ENCODE measurements at places on chromosomes 2 and 18. TPM values are rescaled to one million over a fixed set of nuclear protein-coding genes. Genes with fewer than 3 reads are reported as not detected.
A peak's percentile ranks its signal among the peaks of the same experiment; 100 is the strongest.

DNA sequence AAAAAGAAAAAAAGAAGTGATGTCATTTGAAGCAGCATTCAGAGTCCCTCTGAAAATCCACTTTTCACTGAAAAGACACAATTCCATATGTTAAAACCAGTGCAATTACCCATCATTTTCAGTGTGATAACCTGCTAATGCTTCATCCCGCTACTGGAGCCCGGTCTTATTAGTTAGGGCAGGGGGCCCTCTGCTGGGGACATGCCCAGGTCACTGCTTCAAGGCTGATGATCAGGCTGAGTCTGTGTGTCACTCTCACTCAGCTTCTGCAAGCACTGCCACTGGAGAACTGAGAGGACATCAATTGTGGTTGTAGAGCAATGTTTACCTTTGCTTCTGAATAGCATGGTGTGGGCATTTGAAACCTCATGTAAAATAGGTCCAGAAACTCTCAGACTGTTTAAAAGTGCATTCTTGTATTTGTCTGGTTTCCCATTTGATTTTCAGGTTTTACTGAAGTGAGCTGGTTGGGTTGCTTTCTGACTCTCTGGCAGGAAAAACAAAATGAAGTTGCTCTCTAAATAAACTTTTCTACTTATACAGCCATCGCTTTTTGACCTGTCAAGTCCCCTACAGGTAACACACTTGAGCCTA is 49.2 kb upstream of the NXPH2 start:
- H3K27ac ChIP-seq, result no peak overlapping the region
- no peaks in the 10 kb centered on the region for H3K36me3 ChIP-seq
- no peaks in the 10 kb centered on the region for H3K27me3 ChIP-seq

Gene CCDC148
- 0.42 TPM for polyA plus RNA-seq

DNA sequence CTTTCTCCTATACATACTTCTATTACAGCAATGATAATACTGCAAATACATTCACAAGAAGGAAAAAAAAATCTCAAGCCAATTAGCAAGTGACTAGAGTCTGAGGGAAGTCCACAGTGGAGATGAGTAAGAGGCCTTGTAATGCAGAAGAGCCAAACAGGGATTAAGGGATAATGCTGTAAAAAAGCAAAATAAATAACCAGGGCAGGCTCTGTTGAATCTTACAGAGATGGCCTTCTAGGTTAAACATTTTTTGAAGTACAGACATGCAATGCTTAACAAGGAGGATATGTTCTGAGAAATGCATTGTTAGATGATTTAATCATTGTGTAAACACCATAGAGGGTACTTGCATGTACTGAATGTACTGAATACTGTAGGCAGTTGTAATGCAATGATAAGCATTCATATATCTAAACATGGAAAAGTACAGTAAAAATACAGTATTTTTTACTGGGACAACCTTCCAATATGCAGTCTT is 122.1 kb upstream of the RMDN2 start:
- no peaks in the 10 kb centered on the region for H3K4me1 ChIP-seq
- no peak for DNase-seq
- H3K27ac ChIP-seq, result no peak overlapping the region

- H3K4me3 ChIP-seq, result no peak overlapping the region
- no peak for DNase-seq
- no peaks in the 10 kb centered on the region for H3K27me3 ChIP-seq
- peaks cover 6% of the 10 kb centered on the region for H3K4me1 ChIP-seq
- no peak overlapping the region for H3K27ac ChIP-seq
- H3K36me3 ChIP-seq, result peaks cover 14% of the 10 kb centered on the region
Measured at GRCh38 chr18:671405-671804, 14.0 kb downstream of the TYMS start.

Gene SERPINB2
- polyA plus RNA-seq, result 0.02 TPM

- peak overlapping the region; percentile 63 for H3K4me3 ChIP-seq
- H3K36me3 ChIP-seq, result no peaks in the 10 kb centered on the region
- H3K27ac ChIP-seq, result peak overlapping the region; percentile 60
- no peak for DNase-seq
Measured at GRCh38 chr2:27088634-27089033, 2.1 kb downstream of the KHK start.

- peak overlapping the region; percentile 71 for H3K4me3 ChIP-seq
- H3K36me3 ChIP-seq, result no peaks in the 10 kb centered on the region
- peak overlapping the region; percentile 100 for H3K27ac ChIP-seq
- no peaks in the 10 kb centered on the region for H3K27me3 ChIP-seq
- DNase-seq, result peak; percentile 58
Measured at GRCh38 chr18:48952287-48953103, 1.7 kb upstream of the SMAD7 start.

- DNase-seq, result no peak
- peaks cover 38% of the 10 kb centered on the region for H3K36me3 ChIP-seq
- H3K4me1 ChIP-seq, result no peaks in the 10 kb centered on the region
- no peaks in the 10 kb centered on the region for H3K27me3 ChIP-seq
- H3K27ac ChIP-seq, result no peak overlapping the region
Measured at GRCh38 chr2:232761301-232761907, 15.0 kb downstream of the KCNJ13 start.

DNA sequence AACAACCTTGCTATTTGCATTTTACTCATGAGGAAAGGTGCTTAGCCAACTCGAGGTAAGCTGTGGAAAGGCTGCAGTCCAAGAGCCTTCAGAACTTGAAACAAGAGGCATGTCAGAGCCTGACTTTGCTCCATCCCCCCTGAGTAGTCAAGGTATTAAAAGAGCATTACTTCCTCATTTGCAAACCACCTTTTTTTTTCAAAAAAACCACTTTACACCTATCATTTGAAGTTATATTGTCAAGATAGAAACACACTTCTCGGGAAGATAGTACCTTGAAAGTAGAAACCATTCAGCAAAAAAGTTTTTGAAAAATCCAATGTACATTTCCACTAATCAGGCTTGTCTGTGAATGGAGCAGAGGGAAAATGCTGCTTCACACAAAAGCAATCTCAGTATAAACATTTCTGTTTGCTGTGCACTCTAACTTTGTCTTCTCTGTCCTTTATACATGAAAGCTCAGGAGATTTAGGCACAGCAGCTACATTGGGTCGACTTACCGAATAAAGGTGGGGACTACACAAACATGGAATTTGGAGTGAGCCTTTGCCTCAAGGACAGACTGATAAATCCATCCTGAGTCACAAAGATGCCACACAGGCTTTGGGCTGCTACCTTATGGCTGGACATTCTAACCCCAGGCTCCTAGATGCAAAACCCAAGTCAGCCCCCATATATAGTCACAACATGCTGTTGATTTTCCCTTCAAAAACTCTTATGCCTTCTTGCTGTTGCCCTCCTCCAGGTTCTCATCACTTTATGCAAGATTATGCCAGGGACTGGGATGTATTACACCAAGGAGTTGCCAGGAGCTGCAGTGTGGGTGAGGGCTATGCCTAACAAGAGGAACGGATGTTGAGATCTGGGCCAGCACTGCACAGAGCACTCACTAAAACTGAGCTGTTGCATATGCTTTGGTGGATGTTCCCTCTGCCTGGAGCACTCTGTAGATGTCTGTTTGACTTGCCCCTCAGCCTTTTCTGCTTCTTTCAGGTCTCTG is 41.4 kb upstream of the EML4 start:
- no peak for DNase-seq
- H3K4me1 ChIP-seq, result peaks cover 1% of the 10 kb centered on the region
- H3K27ac ChIP-seq, result peak overlapping the region; percentile 44
- no peaks in the 10 kb centered on the region for H3K27me3 ChIP-seq
- no peaks in the 10 kb centered on the region for H3K36me3 ChIP-seq

- peak overlapping the region; percentile 53 for H3K27ac ChIP-seq
- DNase-seq, result no peak
- peaks cover 5% of the 10 kb centered on the region for H3K4me1 ChIP-seq
- H3K4me3 ChIP-seq, result no peak overlapping the region
- no peaks in the 10 kb centered on the region for H3K36me3 ChIP-seq
Measured at GRCh38 chr2:142445551-142446072, 314.8 kb upstream of the LRP1B start.

GRCh38 chr18:56678836-56679565 is 27.8 kb downstream of the WDR7 start:
- no peaks in the 10 kb centered on the region for H3K4me1 ChIP-seq
- no peak for DNase-seq
- H3K27me3 ChIP-seq, result no peaks in the 10 kb centered on the region
- H3K27ac ChIP-seq, result no peak overlapping the region
- H3K36me3 ChIP-seq, result peaks cover 4% of the 10 kb centered on the region

- H3K4me3 ChIP-seq, result no peak overlapping the region
- no peaks in the 10 kb centered on the region for H3K36me3 ChIP-seq
- DNase-seq, result no peak
- no peaks in the 10 kb centered on the region for H3K27me3 ChIP-seq
Measured at GRCh38 chr2:239199041-239199768, 201.6 kb downstream of the HDAC4 start.

Gene STON1
- 1.1 TPM for polyA plus RNA-seq

DNA sequence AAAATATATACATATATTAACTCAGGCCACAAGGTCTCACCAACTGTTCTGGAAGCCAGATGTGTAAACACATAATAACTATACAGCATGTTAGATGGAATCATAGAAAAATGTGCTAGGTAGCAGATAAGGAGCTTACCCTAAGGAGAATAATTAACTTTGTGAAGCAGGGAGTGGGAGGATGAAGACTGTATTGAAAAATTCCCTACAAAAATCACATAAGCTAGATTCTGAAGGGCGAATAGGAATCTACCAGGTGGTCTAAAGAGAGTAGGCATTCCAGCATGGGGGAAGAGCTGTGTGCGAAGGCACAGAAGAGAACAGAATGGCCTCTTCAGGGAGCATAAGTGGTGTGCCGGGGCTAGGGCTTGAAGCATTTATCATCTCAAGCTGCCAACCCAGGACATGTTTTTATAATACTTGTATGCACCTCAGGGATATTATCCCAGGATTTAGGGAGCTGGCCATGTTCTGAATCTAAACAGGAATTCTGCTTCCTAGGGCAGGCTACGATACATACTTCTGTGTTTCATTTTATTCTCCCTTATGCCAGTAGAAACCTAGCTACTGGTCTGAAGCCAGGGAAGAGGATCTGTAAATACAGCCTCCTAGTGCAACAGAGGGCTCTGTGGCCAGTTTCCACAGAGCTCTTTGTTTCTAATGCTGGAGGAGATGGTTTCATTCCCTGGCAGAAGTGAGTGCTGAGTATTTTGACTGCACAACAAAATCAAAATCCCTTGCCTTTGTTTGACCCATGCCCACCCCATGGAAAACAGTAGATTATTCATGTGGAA is 56.7 kb downstream of the NEMP2 start:
- DNase-seq, result no peak
- no peak overlapping the region for H3K4me3 ChIP-seq
- H3K27ac ChIP-seq, result no peak overlapping the region
- H3K36me3 ChIP-seq, result no peaks in the 10 kb centered on the region
- no peaks in the 10 kb centered on the region for H3K4me1 ChIP-seq
- no peaks in the 10 kb centered on the region for H3K27me3 ChIP-seq

Gene UGT1A3
- 61.6 TPM for polyA plus RNA-seq

DNA sequence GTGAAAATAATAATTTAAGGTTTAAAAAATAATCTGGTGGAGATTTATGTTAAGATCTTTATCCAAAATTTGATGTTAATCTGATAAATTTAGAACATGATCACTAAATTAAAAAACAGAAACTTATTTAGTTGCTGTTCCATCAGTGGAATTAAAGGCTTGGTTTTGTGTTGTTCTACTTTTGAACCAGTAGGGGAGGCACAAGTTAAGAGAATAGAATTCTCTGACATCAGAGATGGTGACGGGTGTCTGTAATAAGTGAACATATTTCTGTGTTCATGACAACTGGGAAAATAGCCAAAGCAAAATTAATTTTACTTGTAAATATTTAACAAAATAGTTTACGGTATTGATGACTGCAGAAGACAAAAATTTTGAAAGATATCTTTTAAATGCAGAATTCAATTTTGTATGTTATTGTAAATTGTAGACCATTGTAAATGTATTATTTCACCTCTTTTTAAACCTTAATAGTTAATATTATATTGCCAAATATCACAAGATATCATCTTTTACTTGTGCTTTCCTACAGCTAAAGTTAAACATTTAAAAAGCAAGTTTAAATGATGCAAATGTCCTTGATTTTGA is 106.0 kb downstream of the UBR3 start:
- H3K36me3 ChIP-seq, result peaks cover 2% of the 10 kb centered on the region
- no peaks in the 10 kb centered on the region for H3K27me3 ChIP-seq
- H3K4me3 ChIP-seq, result no peak overlapping the region
- no peaks in the 10 kb centered on the region for H3K4me1 ChIP-seq
- H3K27ac ChIP-seq, result no peak overlapping the region

DNA sequence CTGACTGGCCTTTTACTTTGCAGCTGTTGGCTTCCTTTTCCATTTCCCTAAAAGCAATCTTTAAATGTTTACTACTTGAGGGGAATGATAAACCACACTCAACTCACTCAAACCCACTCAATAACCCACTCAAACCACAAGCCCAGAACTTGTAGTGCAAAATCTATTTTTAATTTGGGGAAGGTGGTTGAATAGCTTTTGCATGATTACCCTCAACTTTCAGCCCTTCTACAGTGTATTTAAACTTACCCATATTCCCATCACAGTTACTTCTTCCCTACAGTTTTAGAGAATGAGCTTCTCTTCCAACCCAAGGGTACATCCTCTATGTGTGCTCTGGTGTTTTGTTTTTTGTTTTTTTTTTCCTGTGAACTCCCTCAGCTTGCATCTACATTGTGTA is 636.1 kb downstream of the TDRD15 start:
- H3K4me3 ChIP-seq, result no peak overlapping the region
- no peaks in the 10 kb centered on the region for H3K36me3 ChIP-seq
- no peak overlapping the region for H3K27ac ChIP-seq
- H3K4me1 ChIP-seq, result peaks cover 1% of the 10 kb centered on the region
- DNase-seq, result no peak

Gene KHK
- polyA plus RNA-seq, result 223 TPM

Gene MYL1
- polyA plus RNA-seq, result not detected

DNA sequence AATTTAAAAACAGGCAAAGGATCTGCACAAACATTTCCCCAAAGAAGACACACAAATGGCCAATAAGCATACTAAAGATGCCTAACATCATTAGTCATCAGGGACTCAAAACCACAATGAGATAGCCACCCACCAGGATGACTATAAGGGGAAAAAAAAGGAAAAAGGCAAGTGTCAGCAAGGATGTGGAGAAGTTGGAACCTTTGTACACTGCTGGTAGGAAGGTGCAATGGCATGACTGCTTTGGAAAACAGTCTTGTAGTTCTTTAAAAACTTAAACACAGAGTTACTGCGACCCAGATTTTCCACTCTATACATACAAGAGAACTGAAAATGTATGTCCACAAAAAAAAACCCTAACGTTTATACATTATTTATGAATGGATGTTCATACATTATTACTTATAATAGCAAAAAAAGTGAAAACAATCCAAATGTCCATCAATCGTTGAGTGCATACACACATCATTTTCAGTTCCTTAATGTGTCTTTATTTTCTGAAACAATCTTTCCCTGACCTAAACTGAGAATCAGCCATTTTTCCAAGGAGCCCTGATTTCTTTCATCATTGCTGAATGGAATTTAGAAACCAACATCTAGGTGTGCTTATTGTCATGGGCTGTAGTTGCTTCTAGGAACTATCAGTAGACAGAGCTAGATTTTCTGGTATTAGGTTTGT is 64.7 kb upstream of the TLK1 start:
- no peaks in the 10 kb centered on the region for H3K4me1 ChIP-seq
- no peak overlapping the region for H3K4me3 ChIP-seq
- H3K27ac ChIP-seq, result no peak overlapping the region
- H3K36me3 ChIP-seq, result no peaks in the 10 kb centered on the region
- H3K27me3 ChIP-seq, result no peaks in the 10 kb centered on the region

- no peaks in the 10 kb centered on the region for H3K4me1 ChIP-seq
- DNase-seq, result no peak
- H3K27ac ChIP-seq, result no peak overlapping the region
- H3K27me3 ChIP-seq, result no peaks in the 10 kb centered on the region
- no peaks in the 10 kb centered on the region for H3K36me3 ChIP-seq
Measured at GRCh38 chr2:144364944-144365738, 154.8 kb downstream of the ZEB2 start.

- no peaks in the 10 kb centered on the region for H3K36me3 ChIP-seq
- DNase-seq, result no peak
- no peaks in the 10 kb centered on the region for H3K27me3 ChIP-seq
Measured at GRCh38 chr18:25230658-25231326, 121.2 kb downstream of the ZNF521 start.

All from liver (tissue), 10 donors.